Right forelimb (tissue), 1 donor: ENCODE measurements at places on chromosomes 6 and 20.

DNA sequence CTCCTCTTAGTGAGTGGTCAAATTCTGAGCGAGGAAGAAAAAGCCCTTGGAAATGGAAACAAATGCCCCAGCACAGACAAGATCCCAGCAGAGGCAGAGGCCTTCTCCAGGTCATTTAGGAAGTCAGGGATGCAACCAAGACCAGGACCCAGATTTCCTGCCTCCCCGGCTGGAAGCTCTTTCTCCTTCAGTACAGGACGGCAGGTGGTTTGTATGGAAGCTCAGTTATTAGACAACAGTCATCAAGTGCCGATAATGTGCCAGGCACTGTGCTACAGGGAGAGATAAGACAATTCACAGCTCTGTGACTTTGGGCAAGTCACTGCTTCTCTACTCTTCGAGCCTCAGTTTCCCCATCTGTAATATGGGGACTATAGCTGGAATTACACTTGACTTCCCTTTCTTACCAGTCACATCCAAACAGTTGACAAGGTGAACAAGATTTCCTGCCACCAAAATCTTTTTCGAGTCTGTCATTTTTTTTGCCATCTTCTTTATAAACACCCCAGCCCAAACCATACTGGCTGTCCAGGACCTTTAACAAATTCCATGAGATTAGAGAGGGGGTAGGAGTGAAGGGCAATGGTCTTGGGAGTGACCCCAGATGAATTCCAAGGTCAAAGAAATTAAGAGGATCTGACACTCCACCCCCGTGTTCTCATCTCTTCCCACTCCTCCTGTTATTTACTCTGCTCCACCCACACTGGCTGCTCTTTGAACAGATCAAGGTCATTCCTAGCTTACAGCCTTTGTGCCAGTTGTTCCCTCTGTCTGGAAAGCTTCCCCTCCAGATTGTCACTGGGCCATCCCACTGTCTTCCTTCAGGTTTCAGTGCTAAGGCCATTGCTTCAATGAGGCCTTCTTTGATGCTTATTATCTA, 6.0 kb downstream of the MMP9 start:
- DNase-seq: no peak

- no peak for DNase-seq
Observed at GRCh38 chr6:108777536-108777935, 70.7 kb upstream of the ARMC2 start.

- no peak for DNase-seq
Observed at GRCh38 chr6:149128489-149129145, 188.9 kb upstream of the TAB2 start.

- DNase-seq: peak; percentile 79
Observed at GRCh38 chr6:28648035-28648877, 122.6 kb downstream of the GPX5 start.

DNA sequence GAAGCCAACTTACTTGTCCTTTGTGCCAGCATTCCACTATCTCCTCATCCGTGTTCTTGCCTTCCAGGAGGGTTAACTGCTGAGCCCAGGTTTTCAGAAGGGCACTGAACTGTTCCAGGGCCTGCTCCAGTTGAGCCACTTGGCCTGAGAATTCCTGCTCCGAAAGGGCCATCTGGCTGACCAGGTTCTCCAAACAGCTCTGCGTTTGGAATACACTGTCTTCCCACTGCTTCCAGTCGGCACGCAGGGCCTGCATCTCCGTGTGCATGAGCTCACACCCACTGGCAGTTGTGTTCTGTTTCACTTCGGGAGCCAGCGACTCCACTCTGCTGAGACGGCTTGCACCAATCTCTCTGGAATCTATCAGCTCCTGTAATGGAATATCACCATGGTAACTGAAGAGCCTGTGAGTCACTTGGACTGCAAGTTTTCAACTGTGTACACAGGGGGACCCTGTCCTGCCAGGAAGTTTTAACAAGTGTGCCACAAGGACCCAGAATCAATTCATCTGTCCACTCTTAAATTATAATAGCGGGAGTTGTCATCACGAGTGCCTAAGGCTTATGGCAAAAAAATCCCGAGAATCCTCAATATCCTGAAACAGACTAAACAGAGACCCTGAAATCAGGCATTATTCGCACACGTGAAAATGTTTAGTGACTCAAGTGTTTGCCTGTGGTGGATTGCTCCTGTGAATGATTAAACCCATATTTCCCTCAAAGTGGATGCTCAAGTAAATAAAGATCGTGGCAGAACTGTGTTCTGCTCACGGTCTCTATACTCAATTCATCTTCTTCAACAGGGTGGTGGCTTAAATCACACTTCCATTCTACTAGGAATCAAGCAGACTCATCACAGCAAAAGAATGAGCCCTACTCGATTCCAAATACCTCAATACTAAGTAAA, 255.9 kb downstream of the SYNE1 start:
- DNase-seq: peak; percentile 91

- DNase-seq: no peak
Observed at GRCh38 chr6:128172752-128173682, 272.2 kb upstream of the THEMIS start.

- no peak for DNase-seq
Observed at GRCh38 chr6:42029881-42030280, 20.4 kb upstream of the TAF8 start.
